ENCODE measurements at places on chromosomes 2 and 18. TPM values are rescaled to one million over a fixed set of nuclear protein-coding genes. Genes with fewer than 3 reads are reported as not detected.

The BCL2 gene
- total RNA-seq = 28.8 TPM

The ESPNL gene
- not detected for total RNA-seq

The SIX2 gene
- total RNA-seq = not detected

The RFTN2 gene
- total RNA-seq = 1.4 TPM

The CLHC1 gene
- total RNA-seq = 8.9 TPM

The UGT1A10 gene
- not detected for total RNA-seq

The LYPD6B gene
- 83.7 TPM for total RNA-seq

The COBLL1 gene
- 36.2 TPM for total RNA-seq

DNA sequence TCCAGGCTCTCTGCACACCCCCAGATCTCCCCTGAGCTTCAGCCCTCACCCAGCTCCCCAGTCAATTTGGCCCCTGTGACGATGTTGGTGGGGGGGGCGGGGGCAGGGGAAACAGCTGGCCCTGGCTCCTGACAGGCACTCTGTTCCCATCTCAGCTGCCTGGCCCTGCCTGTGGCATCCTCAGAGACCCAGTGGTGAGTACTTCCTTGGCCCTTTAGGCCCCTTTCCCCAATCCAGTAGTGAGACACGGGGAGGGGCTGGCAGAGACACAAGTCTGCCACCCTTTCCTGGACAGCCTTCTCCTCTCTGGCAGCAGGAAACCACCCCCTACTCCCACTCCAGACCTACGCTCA is 19.3 kb upstream of the C1QL2 start:
- H3K4me1 ChIP-seq = peaks cover 4% of the 10 kb centered on the region
- no peak overlapping the region for H3K4me3 ChIP-seq
- H3K36me3 ChIP-seq = no peaks in the 10 kb centered on the region
- no peak overlapping the region for H3K27ac ChIP-seq
- no peaks in the 10 kb centered on the region for H3K27me3 ChIP-seq

GRCh38 chr2:160921386-160921964 is 238.8 kb upstream of the TANK start:
- H3K4me1 ChIP-seq = peaks cover 9% of the 10 kb centered on the region
- no peak for DNase-seq
- peak overlapping the region; percentile 59 for H3K27ac ChIP-seq
- H3K4me3 ChIP-seq = no peak overlapping the region
- no peaks in the 10 kb centered on the region for H3K27me3 ChIP-seq
- no peaks in the 10 kb centered on the region for H3K36me3 ChIP-seq

DNA sequence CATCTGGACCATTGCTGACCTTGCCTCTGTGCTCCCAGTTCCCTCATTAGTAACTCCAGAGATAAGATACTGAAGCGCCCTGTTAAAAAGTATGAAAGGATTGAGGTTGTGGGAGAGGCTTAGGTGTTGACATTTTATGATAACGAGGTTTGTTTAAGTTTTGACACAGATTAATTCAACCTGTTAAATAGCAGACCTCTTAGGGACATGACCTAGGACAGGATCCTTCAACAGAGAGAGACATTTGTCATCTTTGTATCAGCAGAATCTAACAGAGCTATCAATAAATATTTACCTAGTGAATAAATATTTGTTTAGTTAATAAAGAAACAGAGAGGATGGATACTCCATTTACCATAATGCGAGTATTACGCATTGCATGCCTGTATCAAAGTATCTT is 99.5 kb downstream of the DCC start:
- no peak overlapping the region for H3K27ac ChIP-seq
- no peak for DNase-seq
- H3K4me3 ChIP-seq = no peak overlapping the region
- no peaks in the 10 kb centered on the region for H3K4me1 ChIP-seq

DNA sequence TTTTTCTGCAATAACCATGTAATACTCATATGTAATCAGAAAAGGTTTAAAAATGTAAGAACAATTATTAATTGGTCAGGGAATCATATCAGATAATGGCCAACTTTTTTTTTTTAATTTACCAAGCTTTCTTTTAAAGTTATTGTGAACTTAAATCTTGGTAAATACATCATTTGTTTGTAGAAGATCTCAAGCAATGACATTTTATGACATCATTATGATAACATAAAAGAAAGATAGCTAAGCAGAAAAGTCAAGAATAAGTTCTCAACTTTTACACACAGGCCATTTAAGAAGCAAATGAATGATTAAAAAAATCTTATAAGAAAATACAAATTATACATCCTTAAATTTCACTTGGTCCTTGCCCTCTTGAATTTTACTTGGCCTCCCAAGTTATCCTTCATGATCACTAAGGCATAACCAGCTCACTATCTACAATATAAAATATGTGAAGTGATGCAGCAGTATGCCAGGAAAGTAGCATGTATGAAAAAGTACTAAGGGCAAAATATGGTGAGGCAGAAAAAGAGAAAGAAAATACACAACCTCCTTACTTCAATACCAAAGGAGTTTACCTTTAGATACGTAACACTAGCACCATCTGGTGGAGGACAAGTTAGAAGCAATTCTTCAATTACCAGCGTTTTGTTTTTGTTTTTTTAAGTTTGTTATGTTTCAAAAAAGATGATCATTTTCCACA is 116.6 kb downstream of the SRBD1 start:
- no peaks in the 10 kb centered on the region for H3K4me1 ChIP-seq
- H3K36me3 ChIP-seq = no peaks in the 10 kb centered on the region
- H3K27me3 ChIP-seq = no peaks in the 10 kb centered on the region
- DNase-seq = no peak
- no peak overlapping the region for H3K4me3 ChIP-seq

- no peaks in the 10 kb centered on the region for H3K36me3 ChIP-seq
- H3K27me3 ChIP-seq = no peaks in the 10 kb centered on the region
- no peak overlapping the region for H3K4me3 ChIP-seq
- peaks cover 15% of the 10 kb centered on the region for H3K4me1 ChIP-seq
- DNase-seq = no peak
Observed at GRCh38 chr2:187986390-187987105, 305.1 kb upstream of the GULP1 start.

GRCh38 chr2:197215748-197216360 is 94.7 kb downstream of the ANKRD44 start:
- H3K27me3 ChIP-seq = no peaks in the 10 kb centered on the region
- H3K4me1 ChIP-seq = peaks cover 9% of the 10 kb centered on the region
- H3K27ac ChIP-seq = no peak overlapping the region
- no peaks in the 10 kb centered on the region for H3K36me3 ChIP-seq
- no peak overlapping the region for H3K4me3 ChIP-seq
- no peak for DNase-seq

DNA sequence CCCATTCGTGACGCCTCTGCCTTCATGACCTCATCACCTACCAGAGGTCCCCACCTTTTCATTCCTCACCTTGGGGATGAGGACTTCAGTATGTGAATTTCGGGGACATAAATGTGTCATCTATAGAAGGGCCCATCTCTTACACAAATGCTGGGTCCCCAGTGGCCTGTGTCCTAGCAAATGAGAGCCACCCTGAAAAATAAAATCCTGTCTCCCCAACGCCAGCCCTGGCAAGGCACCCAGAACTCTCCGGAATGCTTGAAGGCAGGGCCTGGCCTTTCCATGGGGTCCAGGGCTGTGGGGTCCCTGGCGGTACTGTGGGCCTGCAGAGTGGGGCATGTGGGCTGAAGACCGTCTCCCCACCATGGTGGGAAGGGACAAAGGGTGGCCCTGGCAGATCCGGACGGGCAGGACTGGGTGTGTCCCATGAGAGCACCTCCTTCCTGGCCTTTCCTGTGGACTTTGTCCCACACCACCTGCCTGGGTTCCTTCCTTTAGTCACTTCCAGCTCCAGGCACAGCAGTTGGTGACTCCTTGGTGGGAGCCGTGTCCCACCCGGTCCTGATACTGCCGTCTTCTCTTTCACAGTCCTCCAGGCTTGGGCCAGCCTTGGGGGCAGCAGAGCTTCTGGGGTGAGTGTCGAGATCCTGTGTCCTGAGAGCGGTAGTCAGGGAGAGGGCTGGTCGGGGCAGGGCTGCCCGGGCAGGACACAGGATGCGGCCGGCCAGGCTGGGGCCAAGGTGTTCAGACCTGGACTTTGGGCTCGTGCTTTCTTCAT is 18.6 kb downstream of the CAPN10 start:
- H3K4me3 ChIP-seq = no peak overlapping the region
- H3K4me1 ChIP-seq = no peaks in the 10 kb centered on the region
- H3K27me3 ChIP-seq = no peaks in the 10 kb centered on the region
- H3K36me3 ChIP-seq = peaks cover 8% of the 10 kb centered on the region
- DNase-seq = peak; percentile 48
- no peak overlapping the region for H3K27ac ChIP-seq

GRCh38 chr2:48131539-48132270 is 225.4 kb upstream of the FBXO11 start:
- no peaks in the 10 kb centered on the region for H3K36me3 ChIP-seq
- peaks cover 11% of the 10 kb centered on the region for H3K4me1 ChIP-seq
- H3K27ac ChIP-seq = no peak overlapping the region
- DNase-seq = no peak
- H3K27me3 ChIP-seq = no peaks in the 10 kb centered on the region

DNA sequence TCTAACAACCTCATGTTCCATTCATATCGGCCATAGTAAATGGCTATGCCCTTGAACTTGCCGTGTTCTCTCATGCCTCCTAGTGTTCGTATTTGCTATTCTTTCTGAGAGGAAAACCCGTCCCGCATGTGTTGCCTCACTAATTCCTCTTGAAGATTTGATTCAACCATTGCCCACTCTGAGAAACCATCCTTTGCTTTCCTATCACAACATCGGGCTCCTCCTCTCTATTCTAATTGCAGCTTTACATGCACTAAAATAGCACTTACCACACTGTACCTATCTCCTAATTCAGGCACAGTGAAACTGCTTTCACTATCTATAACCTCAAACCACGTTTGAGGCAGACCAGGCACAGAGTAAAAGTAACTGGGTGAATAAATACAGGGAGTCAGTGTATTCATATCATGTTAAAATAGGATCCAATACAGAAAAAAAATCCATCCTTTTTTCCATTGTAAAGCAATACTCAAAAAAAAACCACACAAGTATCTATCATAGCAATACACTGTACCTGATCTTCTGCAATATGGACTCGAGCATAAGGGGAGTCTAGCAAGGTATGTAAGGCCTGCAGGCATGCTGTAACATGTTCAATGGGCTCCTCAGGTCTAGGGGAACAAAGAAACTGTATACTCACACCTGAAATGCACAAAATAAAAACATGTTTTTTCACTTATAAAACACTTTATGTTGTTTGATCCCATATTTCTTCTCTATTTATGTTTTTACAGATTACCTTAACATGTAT is 39.0 kb upstream of the STRN start:
- H3K36me3 ChIP-seq = peaks cover 85% of the 10 kb centered on the region
- no peak overlapping the region for H3K4me3 ChIP-seq
- H3K4me1 ChIP-seq = no peaks in the 10 kb centered on the region
- DNase-seq = no peak
- no peaks in the 10 kb centered on the region for H3K27me3 ChIP-seq

- H3K4me1 ChIP-seq = peaks cover 2% of the 10 kb centered on the region
- H3K4me3 ChIP-seq = no peak overlapping the region
- no peaks in the 10 kb centered on the region for H3K27me3 ChIP-seq
- no peaks in the 10 kb centered on the region for H3K36me3 ChIP-seq
Observed at GRCh38 chr2:28052691-28053090, 162.2 kb downstream of the BABAM2 start.

GRCh38 chr2:23686405-23687029 is 240.4 kb downstream of the ATAD2B start:
- no peak for DNase-seq
- H3K4me3 ChIP-seq = no peak overlapping the region
- peaks cover 16% of the 10 kb centered on the region for H3K36me3 ChIP-seq
- no peaks in the 10 kb centered on the region for H3K4me1 ChIP-seq
- H3K27me3 ChIP-seq = no peaks in the 10 kb centered on the region
- no peak overlapping the region for H3K27ac ChIP-seq

DNA sequence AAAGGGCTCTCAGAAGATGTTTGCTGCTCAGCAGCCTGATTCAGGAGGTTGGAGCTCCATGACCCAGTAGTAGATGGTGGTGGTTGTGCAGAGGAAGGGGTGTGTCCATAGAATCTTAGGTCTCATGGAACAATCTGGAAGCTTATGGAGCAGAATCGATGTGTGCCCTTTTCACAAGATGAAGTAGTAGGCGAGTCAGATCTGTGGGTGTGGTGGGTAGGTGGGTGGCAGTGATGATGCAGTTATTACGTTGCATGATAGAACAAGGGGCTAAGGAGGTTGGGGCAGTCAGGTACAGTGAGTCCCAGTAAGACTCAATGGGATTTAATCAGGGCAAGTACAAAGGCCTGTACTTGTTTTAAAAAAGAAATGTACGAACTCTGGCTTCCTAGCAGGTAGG is 9.1 kb downstream of the TET3 start:
- no peak overlapping the region for H3K27ac ChIP-seq
- H3K27me3 ChIP-seq = no peaks in the 10 kb centered on the region
- H3K4me1 ChIP-seq = peaks cover 31% of the 10 kb centered on the region
- H3K4me3 ChIP-seq = no peak overlapping the region
- H3K36me3 ChIP-seq = no peaks in the 10 kb centered on the region

DNA sequence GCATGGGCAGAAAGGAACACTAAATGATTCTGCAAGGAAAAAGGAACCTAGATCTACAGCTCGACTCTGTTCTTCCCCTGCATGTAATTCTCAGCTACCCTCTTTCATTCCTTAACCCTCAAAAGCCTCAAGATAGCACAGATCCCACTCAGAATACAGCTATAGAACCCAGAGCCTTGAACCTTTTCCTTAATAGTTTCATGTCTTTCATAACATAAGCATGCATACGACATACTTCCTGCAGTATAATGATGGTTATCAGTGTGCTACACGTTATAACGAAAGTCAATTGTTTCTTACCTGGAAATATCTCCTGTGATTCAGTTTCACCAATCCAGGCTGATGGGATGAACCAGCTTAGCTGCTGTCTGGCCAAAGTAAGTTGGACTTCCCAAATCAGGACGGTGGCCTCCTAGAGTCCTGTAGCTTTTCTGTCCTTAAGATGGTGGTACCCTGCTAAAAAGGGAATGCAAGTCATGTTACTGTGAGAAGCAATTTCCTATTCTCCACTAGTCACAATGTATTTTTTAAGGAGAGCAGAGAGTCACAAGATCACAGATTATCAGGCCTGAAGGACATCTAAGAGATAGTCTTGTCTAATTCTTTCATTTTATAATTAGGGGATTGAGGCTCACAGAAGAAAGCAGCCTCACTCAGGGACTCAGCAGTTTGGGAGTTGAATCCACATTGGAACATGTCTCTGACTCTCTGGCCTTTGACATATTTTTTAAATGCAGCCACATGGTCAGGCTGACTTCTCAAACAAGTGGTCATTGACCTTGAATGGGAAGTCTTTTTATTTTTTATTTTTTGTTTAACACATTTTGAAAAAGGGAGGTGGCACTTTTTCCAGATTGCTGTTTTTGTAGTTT is 41.8 kb downstream of the CYRIA start:
- no peak overlapping the region for H3K4me3 ChIP-seq
- H3K27me3 ChIP-seq = no peaks in the 10 kb centered on the region
- H3K36me3 ChIP-seq = no peaks in the 10 kb centered on the region
- H3K27ac ChIP-seq = peak overlapping the region; percentile 38

Data from suprapubic skin (tissue), 4 donors.